Activated T-cell treated with anti-CD3 and anti-CD28 coated beads, Interleukin-2, amount 50 U/mL, for 72 hours (primary cell): ENCODE measurements at places on chromosomes 1 and 21.

DNA sequence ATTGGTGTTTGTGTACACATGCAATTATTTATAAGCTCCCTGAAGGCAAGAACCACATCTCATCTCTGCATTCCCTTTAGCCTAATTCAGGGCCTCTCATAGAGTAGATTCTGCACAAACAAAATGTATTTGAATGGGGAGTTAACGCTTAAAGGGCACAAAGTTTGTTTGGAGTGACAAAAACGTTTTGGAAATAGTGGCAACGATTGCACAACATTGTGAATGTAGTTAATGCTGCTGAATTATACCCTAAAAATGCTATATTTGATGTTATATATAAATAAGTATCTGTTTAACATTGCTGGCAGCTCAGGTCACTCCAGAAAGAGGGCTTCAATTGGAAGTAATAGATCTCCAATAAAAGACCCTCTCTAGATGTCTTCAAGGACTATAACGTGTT is 42.8 kb downstream of the TRIT1 start:
- peaks cover 43% of the 10 kb centered on the region for H3K4me1 ChIP-seq
- no peak overlapping the region for H3K4me3 ChIP-seq
- DNase-seq, result no peak

DNA sequence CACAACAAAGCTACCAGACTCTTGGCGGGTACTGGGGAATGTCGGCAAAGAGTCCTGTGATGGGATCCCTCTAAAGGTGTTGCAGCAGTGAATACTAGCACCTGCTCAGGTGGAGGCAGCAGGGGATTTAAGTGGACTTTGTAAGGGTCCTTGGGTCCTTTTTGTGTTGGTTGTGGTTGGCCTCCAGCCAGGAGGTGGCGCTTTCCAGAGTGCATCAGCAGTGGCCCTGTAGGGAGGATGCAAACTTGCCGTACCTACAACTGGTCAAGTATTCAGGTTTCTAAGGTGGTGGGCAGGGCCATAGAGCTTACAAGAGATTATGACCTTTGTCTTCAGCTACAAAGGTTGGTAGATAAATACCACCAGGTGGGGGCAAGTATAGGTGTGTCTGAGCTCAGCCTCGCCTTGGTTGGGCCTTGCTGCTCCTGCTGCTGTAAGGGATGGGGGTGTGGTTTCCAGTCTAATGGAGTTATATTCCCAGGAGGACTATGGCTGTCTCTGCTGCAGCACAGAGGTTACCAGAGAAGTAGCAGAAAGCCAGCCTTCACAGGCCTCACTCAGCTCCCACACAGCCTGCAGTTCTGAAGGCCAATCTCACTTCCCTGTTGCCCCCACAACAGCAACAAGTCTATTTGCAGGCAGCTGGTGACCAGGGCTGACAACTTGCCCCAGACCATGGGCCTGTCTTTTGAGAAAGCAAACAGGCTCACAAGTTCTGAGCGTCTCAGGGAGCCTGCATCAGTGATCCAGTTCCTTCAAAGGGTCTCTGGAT is 7.3 kb downstream of the OR2M5 start:
- no peaks in the 10 kb centered on the region for H3K4me1 ChIP-seq
- no peak overlapping the region for H3K27ac ChIP-seq
- no peak overlapping the region for H3K4me3 ChIP-seq
- H3K27me3 ChIP-seq, result no peaks in the 10 kb centered on the region
- no peak for DNase-seq

GRCh38 chr1:185695299-185695698 is 38.9 kb upstream of the HMCN1 start:
- no peak for DNase-seq
- no peak overlapping the region for H3K27ac ChIP-seq
- no peak overlapping the region for H3K4me3 ChIP-seq
- H3K27me3 ChIP-seq, result peaks cover 13% of the 10 kb centered on the region
- peaks cover 13% of the 10 kb centered on the region for H3K4me1 ChIP-seq

GRCh38 chr1:232589111-232589811 is 40.7 kb downstream of the SIPA1L2 start:
- no peaks in the 10 kb centered on the region for H3K27me3 ChIP-seq
- peaks cover 33% of the 10 kb centered on the region for H3K4me1 ChIP-seq
- H3K36me3 ChIP-seq, result peaks cover 11% of the 10 kb centered on the region
- H3K4me3 ChIP-seq, result no peak overlapping the region
- H3K27ac ChIP-seq, result peak overlapping the region; percentile 21

GRCh38 chr21:36436829-36437744 is 42.8 kb downstream of the CLDN14 start:
- no peak overlapping the region for H3K27ac ChIP-seq
- no peak for DNase-seq
- peaks cover 17% of the 10 kb centered on the region for H3K27me3 ChIP-seq
- peaks cover 3% of the 10 kb centered on the region for H3K36me3 ChIP-seq

DNA sequence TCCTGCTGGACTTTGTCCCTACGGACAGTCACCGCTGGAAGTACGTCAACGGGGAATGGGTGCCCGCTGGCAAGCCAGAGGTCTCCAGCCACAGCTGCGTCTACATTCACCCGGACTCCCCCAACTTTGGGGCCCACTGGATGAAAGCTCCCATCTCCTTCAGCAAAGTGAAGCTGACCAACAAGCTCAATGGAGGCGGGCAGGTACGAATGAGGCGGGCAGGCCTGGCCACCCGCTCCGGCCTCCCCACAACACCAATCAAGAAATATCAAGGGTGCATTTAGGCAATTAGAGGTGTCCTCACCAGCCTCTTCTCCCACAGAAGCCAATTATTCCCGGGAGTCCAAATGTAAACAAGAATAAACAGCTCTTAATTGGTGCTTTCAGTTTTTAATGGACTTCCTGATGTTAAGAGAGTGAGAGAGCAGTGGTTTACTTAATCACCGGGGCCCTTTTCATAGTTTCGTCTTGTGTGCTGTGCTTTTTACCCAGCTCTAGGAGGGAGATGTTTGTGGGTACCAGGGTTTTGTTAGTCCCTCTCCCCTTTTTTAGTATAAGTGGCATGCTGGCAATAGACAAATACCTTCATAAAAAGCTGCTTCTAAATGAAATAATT is 10.7 kb downstream of the TBX19 start:
- H3K27ac ChIP-seq, result no peak overlapping the region
- no peaks in the 10 kb centered on the region for H3K36me3 ChIP-seq
- peaks cover 12% of the 10 kb centered on the region for H3K4me1 ChIP-seq
- H3K27me3 ChIP-seq, result no peaks in the 10 kb centered on the region
- H3K4me3 ChIP-seq, result no peak overlapping the region

- no peak for DNase-seq
- H3K27me3 ChIP-seq, result no peaks in the 10 kb centered on the region
- no peaks in the 10 kb centered on the region for H3K4me1 ChIP-seq
- H3K4me3 ChIP-seq, result no peak overlapping the region
- H3K27ac ChIP-seq, result no peak overlapping the region
Observed at GRCh38 chr21:44437696-44438431, 17.4 kb upstream of the LRRC3 start.

GRCh38 chr1:208335371-208336136 is 91.4 kb upstream of the PLXNA2 start:
- H3K27me3 ChIP-seq, result peaks cover 71% of the 10 kb centered on the region
- H3K36me3 ChIP-seq, result no peaks in the 10 kb centered on the region
- no peak for DNase-seq
- no peaks in the 10 kb centered on the region for H3K4me1 ChIP-seq
- no peak overlapping the region for H3K4me3 ChIP-seq
- no peak overlapping the region for H3K27ac ChIP-seq

- peak overlapping the region; percentile 94 for H3K4me3 ChIP-seq
- DNase-seq, result no peak
Observed at GRCh38 chr1:178543290-178543607, 30.3 kb downstream of the TEX35 start.

DNA sequence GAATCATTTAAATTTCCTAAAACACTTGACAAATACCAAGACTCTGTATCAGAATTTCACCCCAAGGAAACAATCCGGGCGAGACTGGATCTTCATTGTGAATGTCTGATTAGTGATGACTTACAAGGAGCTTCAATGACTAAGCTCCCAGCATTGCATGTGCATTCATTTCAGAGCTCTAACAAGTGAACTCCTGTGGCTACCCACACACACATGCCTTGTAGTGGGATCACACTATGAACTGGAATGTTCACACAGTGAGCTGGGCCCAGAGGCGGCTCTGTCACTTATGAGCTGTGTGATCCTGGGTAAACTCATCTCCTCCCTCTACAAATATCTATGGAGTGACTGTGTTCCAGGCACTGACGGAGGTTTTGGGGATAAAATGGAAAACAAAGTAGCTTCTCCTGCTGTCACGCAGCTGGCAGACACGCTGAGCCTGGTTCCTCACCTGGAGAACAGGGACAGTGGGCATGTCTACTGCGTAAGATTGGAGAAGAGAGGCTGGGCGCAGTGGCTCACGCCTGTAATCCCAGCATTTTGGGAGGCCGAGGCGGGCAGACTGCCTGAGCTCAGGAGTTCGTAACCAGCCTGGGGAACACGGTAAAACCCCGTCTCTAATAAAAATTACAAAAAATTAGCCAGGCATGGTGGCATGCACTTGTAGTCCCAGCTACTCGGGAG is 56.9 kb downstream of the CLSTN1 start:
- no peak overlapping the region for H3K27ac ChIP-seq
- no peaks in the 10 kb centered on the region for H3K27me3 ChIP-seq
- no peak for DNase-seq
- peaks cover 2% of the 10 kb centered on the region for H3K36me3 ChIP-seq

DNA sequence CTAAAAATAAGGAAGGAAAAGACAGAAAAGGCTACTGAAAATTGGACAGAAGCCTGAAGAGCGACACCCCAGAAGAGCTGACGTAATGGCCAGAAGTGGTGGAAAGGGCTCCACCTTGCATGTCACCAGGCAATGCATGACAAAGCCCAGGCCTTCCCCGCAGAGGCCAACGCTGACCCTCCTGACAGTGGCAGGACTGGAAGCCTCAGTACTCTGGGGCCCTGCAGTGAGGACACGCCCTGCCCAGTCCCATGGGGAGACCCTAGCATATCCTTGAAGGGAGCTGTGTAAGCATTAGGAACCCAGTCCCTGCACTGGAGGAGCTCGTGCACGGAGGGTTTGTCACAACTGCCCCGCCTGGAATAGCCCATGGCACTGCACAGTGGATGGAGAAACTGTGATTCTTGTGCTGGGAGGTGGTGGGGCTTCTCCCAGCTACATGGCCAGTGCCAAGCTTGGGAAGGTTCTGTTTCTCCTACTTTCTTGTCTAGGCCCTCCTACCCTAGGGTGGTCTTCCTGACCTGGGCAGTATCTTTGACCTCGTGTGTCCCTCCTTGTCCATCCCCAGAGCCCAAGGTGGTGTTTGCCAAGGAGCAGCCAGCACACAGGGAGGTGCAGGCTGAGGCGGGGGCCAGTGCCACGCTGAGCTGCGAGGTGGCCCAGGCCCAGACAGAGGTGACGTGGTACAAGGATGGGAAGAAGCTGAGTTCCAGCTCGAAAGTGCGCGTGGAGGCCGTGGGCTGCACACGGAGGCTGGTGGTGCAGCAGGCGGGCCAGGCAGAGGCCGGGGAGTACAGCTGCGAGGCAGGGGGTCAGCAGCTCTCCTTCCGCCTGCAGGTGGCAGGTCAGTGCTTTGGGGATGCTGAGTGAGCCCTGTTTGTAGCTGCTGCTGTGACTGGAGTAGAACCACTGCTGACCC is 60.4 kb downstream of the OBSCN start:
- H3K36me3 ChIP-seq, result no peaks in the 10 kb centered on the region
- no peaks in the 10 kb centered on the region for H3K27me3 ChIP-seq
- H3K27ac ChIP-seq, result no peak overlapping the region
- no peak for DNase-seq
- H3K4me1 ChIP-seq, result no peaks in the 10 kb centered on the region
- no peak overlapping the region for H3K4me3 ChIP-seq

- H3K36me3 ChIP-seq, result no peaks in the 10 kb centered on the region
- peak overlapping the region; percentile 83 for H3K27ac ChIP-seq
- H3K4me1 ChIP-seq, result peaks cover 73% of the 10 kb centered on the region
- peak overlapping the region; percentile 76 for H3K4me3 ChIP-seq
Observed at GRCh38 chr1:53413175-53414001, 45.8 kb upstream of the DMRTB1 start.

GRCh38 chr1:18949686-18950400 is 6.6 kb downstream of the IFFO2 start:
- no peaks in the 10 kb centered on the region for H3K27me3 ChIP-seq
- DNase-seq, result peak; percentile 40
- H3K36me3 ChIP-seq, result peaks cover 3% of the 10 kb centered on the region

DNA sequence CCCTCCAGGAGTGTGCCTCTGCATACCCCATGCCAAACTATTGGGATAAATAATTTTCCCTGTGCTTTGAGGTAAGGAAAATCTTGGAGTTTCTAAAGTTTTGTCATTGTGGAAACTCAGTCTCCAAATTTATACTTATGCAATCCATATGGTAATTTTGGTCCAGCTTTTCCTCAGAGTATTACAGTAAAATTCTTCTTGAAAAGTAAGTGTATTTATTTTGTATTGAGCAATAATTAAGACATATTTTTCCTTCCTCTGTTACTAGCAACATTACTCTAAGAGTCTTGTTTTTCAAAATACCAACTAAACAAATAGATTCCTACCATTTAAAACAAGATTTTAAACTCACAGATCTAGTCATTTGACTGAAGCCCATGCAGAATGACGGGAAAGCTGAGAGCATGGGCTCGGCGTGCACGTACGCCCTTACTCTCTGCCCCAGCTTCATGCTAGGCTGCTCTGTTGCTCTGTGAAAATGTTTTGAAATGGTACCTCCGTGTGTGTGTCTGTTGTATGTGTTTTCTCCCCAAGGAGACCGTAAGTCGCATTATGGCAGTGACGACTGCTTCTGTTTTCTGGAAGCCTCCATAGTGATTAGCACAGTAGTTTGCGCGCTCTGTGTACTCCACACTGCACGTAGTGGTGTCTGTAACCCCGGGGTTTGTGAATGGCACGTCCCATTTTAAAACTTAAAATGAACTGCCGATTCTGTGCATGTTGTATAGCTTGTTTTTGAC is 165.3 kb downstream of the SDCCAG8 start:
- H3K4me3 ChIP-seq, result peak overlapping the region; percentile 45
- H3K36me3 ChIP-seq, result no peaks in the 10 kb centered on the region
- peaks cover 31% of the 10 kb centered on the region for H3K4me1 ChIP-seq
- H3K27ac ChIP-seq, result no peak overlapping the region
- DNase-seq, result no peak

- H3K4me1 ChIP-seq, result peaks cover 40% of the 10 kb centered on the region
- no peaks in the 10 kb centered on the region for H3K36me3 ChIP-seq
- H3K4me3 ChIP-seq, result no peak overlapping the region
- no peak for DNase-seq
- H3K27me3 ChIP-seq, result peaks cover 51% of the 10 kb centered on the region
- no peak overlapping the region for H3K27ac ChIP-seq
Observed at GRCh38 chr1:31776032-31776431, 11.9 kb upstream of the ADGRB2 start.

DNA sequence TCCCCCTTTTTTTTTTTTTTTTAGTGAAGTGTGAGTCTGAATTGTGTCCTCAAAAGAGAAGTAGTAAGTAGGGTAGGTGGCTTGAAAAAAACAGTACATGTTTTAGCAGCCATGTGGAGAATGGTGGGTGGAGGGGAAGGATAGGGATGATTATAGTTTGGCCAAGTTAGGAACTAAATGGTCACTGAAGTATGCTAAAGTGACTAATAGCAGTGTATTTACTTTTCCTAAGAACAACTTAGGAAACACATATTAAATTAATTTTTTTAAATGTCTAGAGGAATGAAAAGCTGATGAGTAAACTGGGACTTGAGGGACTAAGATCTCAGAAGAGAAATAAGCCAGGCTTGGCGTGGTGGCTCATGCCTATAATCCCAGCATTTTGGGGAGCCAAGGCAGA is 55.5 kb downstream of the PLA2G4A start:
- no peaks in the 10 kb centered on the region for H3K4me1 ChIP-seq
- H3K27ac ChIP-seq, result no peak overlapping the region
- peaks cover 6% of the 10 kb centered on the region for H3K36me3 ChIP-seq
- peaks cover 6% of the 10 kb centered on the region for H3K27me3 ChIP-seq
- no peak for DNase-seq

- DNase-seq, result no peak
- H3K4me3 ChIP-seq, result no peak overlapping the region
- peaks cover 5% of the 10 kb centered on the region for H3K4me1 ChIP-seq
- H3K27me3 ChIP-seq, result no peaks in the 10 kb centered on the region
- peaks cover 24% of the 10 kb centered on the region for H3K36me3 ChIP-seq
Observed at GRCh38 chr1:113714606-113715269, 44.5 kb downstream of the PHTF1 start.
